ENCODE measurements at places on chromosomes 5 and 9. TPM values are rescaled to one million over a fixed set of nuclear protein-coding genes. Genes with fewer than 3 reads are reported as not detected.

Gene GRXCR2
- total RNA-seq = not detected

- no peak overlapping the region for H3K4me3 ChIP-seq
- no peaks in the 10 kb centered on the region for H3K27me3 ChIP-seq
- no peaks in the 10 kb centered on the region for H3K4me1 ChIP-seq
- no peaks in the 10 kb centered on the region for H3K36me3 ChIP-seq
- DNase-seq = no peak
Measured at GRCh38 chr9:95557142-95557541, 40.4 kb upstream of the PTCH1 start.

DNA sequence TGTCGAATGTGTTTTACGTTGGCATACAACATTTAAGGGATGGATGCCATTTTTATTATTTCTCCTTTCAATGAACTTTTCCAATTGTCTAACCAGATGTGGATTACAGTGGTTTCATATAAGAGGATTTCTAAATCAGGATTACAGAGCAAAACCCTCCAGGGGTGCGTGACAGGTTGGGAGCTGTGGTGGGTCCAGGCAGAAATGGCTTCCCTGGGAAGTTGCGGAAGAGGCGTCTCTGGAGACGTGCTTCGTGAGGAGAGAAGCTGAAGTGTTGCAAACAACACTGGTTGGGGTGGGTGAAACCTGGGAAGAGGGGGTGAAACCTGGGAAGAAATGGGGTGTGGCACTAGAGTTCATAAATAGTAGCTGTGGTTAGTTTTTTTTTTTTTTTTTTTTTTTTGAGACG, 4.5 kb upstream of the RPL26L1 start:
- no peaks in the 10 kb centered on the region for H3K36me3 ChIP-seq
- peak overlapping the region; percentile 93 for H3K27ac ChIP-seq
- no peak for DNase-seq
- H3K4me3 ChIP-seq = no peak overlapping the region

- H3K36me3 ChIP-seq = no peaks in the 10 kb centered on the region
- no peaks in the 10 kb centered on the region for H3K27me3 ChIP-seq
- DNase-seq = no peak
- no peak overlapping the region for H3K27ac ChIP-seq
- no peaks in the 10 kb centered on the region for H3K4me1 ChIP-seq
Measured at GRCh38 chr5:124981901-124982300, 235.5 kb upstream of the ZNF608 start.

DNA sequence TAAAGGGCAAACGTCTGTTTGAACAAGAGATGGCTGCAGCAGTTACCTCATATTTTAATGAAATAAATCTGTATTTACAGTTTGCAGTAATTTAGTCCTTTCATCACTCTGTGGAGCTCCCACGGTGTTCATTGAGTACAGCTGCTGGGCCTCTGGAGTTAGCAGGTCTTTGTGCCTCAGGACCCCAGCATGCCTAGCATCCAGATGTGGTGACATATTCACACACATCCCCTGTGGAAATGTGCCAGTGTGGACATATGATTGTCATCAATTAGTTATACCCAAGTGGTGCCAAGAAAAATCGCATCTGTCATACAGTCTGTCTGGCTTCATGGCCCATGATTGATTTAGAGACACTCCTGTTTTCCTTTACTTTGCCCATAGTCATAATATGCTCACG, 77.3 kb downstream of the NNT start:
- no peak for DNase-seq
- H3K27me3 ChIP-seq = no peaks in the 10 kb centered on the region
- no peak overlapping the region for H3K4me3 ChIP-seq
- H3K27ac ChIP-seq = no peak overlapping the region
- no peaks in the 10 kb centered on the region for H3K36me3 ChIP-seq

- H3K36me3 ChIP-seq = peaks cover 4% of the 10 kb centered on the region
- no peaks in the 10 kb centered on the region for H3K27me3 ChIP-seq
- H3K27ac ChIP-seq = no peak overlapping the region
- no peak for DNase-seq
- H3K4me1 ChIP-seq = peaks cover 2% of the 10 kb centered on the region
Measured at GRCh38 chr9:35294066-35294465, 132.3 kb downstream of the UNC13B start.

- DNase-seq = no peak
- no peak overlapping the region for H3K27ac ChIP-seq
- H3K36me3 ChIP-seq = no peaks in the 10 kb centered on the region
- no peaks in the 10 kb centered on the region for H3K27me3 ChIP-seq
Measured at GRCh38 chr5:145562931-145563330, 272.2 kb downstream of the PRELID2 start.
